ENCODE measurements at places on chromosomes 13 and 19. TPM values are rescaled to one million over a fixed set of nuclear protein-coding genes. Genes with fewer than 3 reads are reported as not detected.

SYCN gene
- total RNA-seq, result not detected

SIGLEC10 gene
- total RNA-seq, result not detected

ZFP30 gene
- not detected for total RNA-seq

SGCG gene
- total RNA-seq, result not detected

CPB2 gene
- not detected for total RNA-seq

WDR88 gene
- total RNA-seq, result not detected

ACP5 gene
- total RNA-seq, result 0.83 TPM

KLHL1 gene
- not detected for total RNA-seq

FFAR2 gene
- 0.08 TPM for total RNA-seq

PTH2 gene
- total RNA-seq, result not detected

FGF22 gene
- total RNA-seq, result 0.05 TPM

CCNA1 gene
- not detected for total RNA-seq
